T-helper 1 cell (primary cell): ENCODE measurements at places on chromosomes 1 and 21.

GRCh38 chr1:94433866-94434265 lies 15.7 kb downstream of the ABCD3 start:
- no peak for DNase-seq

- DNase-seq = no peak
Observed at GRCh38 chr1:29707796-29708195, 471.5 kb downstream of the PTPRU start.

GRCh38 chr1:18572022-18572880 lies 58.4 kb upstream of the PAX7 start:
- DNase-seq = no peak

GRCh38 chr21:35268817-35269216 lies 219.7 kb upstream of the RUNX1 start:
- DNase-seq = no peak

DNA sequence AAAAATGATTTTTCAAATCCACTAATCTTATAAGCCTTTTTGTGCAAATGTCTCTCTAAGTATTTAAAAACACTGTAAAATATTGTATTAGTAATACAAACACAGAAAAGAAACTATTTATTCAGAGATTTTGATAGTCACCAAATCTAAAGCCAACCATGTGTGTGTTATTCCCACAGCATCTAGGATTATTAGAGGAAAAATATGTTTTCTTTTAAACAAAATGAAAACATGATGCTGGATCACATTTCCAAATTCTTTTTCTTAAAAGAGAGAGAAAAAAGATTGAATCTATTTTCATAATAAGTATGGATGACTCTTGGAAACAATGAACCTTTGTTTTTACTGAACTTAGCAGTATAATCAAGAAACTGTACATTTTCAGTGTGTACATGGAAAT lies 25.3 kb downstream of the COLGALT2 start:
- no peak for DNase-seq

DNA sequence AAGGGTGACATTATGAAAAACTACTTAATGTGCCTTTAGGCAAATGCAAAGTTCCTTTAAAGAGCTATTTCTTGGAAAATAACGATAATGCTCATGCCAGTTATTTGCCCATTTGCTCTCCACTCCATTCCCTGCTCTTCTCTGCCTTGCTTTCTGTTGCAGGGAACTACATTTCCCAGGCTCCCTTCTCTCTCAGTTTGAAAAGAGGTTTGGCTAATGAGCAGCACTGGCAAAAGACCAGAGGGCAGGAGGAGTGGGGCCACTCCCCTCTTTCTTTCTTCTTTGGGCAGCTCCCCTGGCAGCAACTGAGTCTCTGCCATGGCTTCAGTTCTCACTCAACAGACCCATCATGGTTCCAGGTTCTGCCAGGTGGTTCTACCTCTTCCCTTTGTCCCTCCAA lies 130.5 kb downstream of the RWDD3 start:
- DNase-seq = no peak

DNA sequence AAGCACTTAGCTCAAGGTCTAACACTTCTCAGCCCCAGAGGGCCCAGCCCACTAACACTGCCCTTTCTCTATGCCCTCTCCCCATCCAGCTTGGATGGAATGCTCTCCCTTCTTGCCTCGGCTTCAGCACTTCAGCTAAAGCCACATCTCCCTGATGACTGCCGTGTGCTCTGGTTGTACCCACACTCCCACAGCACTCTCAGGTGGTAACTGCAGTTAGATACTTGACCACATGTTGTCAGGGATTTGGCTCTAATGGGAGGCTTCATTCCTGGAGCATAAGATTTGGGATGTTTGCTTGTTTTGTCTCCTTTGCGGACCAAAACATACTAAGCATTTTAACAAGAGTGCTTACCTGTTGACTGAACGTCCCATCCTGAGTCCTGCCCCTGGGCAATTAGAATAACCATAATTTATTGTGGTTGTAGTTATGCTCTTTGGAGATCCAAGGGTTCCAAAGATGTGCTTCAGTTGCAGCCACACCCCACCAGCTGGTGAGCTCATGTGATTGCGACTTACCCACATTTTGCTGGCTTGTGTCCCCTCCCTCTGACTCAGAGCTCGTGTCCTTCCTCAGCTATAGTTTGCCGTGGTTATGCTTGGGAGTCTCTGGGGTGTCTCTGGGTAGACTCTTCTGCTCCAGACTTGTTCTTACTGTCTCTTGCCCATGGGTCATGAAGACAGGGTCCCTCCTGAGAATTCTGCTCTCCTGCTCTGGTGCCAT lies 7.7 kb upstream of the SLC26A9 start:
- no peak for DNase-seq

DNA sequence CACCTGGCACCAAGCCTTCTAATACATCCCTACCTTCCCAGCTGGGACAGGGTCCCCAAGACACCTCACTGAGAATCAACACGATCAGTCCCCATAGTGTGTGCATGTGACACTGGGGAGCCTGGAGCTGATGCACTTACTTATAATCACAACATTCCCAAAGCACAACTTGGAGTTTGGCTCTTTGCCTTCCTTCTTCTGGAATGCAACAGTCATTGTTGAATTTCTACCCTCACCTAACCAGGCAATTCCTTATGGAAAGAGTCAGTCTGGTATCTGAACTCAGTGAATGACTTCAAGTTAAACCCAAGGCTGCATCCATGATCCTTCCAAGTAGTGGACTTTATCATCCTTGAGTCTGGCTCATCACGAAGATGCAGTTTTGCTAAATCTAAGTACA lies 86.1 kb downstream of the DSCAM start:
- DNase-seq = no peak

- DNase-seq = no peak
Observed at GRCh38 chr1:222241410-222241809, 306.5 kb downstream of the HHIPL2 start.

DNA sequence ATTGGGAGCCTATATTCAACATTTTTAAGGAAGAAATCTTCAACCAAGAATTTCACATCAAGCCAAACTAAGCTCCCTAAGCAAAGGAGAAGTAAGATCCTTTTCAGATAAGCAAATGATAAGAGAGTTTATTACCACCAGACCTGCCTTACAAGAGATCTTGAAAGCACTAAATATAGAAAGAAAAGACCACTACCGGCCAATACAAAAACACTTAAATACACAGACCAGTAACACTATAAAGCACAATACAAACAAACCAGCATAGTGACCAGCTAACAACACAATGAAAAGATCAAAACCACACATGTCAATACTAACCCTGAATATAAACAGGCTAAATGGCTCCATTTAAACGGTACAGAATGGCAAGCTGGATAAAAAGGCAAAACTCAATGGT lies 165.4 kb downstream of the MRPL39 start:
- DNase-seq = no peak

DNA sequence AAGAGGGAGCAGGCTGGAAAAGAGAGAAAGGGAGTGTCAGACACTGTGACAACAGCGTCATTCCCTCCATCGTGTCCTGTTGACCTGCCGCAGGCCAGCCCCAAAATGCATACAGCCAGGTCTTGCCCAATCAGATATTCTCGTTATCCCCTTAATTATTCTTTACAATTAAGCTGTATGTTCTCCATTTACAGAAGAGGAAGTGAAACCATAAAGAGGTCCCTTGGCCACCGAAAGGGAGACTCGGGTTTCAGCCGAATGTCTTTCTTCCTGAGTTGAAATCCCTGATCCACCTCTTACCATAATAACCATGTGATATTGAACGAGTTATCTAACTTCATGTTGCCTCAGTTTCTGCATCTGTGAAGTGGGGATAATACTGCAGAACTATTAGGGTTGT lies 70.5 kb downstream of the IGSF21 start:
- no peak for DNase-seq

DNA sequence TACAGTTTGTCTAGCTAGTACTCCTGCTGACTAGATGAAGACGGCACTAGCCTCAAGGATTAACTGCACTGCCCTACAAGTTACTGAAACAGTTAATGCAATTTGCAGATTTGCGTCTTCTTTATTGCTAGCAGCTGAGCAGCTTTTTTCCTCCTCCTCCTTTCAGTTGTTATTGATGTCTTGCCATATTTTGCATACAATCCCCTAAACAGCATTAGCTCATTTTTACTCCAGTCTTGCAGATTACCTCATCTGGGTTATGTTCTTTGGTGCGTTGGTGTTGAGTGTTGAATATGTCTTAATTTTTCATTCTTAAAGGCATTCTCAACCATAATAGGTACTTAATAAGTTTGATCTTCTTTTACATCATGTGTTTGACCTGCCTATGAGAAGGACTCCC lies 363.4 kb upstream of the LYPLAL1 start:
- no peak for DNase-seq

- no peak for DNase-seq
Observed at GRCh38 chr1:181587870-181588438, 104.6 kb downstream of the CACNA1E start.

- no peak for DNase-seq
Observed at GRCh38 chr1:184215274-184215925, 163.9 kb downstream of the TSEN15 start.

- DNase-seq = no peak
Observed at GRCh38 chr1:6041432-6042062, 4.1 kb upstream of the KCNAB2 start.

DNA sequence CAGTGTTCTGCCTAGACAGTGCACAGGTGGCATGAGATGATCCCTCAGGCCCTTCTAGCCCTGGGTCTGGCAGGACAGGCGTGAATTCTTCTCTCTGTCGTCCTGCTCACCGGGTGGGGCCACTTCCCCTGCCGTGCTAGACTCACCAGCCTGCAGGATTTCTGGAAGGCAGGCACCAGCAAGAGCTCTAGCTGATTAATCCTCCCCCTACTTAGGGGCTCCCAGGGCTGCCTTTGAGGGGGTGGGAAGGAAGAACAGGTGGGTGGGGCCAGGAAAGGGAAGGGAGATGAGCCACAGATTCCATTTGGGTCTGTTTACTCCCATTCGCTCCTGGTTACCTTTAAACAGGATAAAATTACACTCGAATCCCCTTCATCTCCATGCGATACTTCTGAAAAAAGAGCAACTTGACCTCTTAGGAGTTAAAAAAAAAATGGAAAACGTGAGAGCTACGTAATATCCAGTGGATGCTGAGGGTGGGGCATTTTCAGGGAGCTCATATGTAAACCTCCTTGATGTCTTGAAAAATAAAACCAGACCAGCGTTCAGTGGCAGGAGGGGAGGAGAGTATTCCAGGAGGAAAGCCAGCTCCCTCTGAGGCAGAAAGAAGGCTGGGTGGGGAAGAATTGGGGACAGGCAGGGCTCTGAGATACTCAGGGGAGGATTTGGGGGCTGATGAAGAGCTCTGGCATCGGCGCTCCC lies 665.5 kb downstream of the PTPRU start:
- no peak for DNase-seq
